Astrocyte (in vitro differentiated cells and primary cell): ENCODE measurements at places on chromosomes 6 and 20.

GRCh38 chr6:152426276-152426675, 210.9 kb downstream of the SYNE1 start:
- DNase-seq: no peak

GRCh38 chr20:58251979-58252591, 23.6 kb upstream of the ANKRD60 start:
- DNase-seq: peak; percentile 90

DNA sequence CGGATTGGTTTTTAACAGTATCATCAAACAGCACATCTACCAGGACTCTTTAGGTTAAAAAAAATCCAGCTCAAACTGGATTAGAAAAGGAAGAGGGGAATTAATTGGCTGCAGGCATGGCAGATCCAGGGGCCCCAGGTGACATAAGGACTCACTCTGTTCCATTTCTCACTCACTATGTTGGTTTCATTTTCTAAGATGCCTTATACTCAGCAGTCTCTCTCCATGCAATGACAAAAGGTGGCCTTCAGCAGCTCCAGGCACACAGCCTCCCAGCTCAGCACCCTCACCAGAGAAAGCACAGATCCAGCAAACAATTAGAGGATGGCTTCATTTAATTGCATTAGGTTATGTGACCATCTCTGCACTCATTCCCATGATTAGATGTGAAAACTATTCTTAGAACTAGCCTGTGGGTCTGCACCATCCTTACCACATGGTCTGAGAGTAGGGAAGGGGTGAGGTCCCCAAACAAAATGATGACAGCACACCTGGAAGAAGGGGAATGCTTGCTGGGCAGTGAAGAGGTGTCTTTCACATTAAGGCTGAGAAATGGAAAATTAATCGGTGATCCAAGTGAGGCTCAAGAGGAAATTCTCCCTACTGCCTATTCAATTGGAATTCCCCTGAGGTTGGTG, 243.1 kb downstream of the CDH26 start:
- no peak for DNase-seq

DNA sequence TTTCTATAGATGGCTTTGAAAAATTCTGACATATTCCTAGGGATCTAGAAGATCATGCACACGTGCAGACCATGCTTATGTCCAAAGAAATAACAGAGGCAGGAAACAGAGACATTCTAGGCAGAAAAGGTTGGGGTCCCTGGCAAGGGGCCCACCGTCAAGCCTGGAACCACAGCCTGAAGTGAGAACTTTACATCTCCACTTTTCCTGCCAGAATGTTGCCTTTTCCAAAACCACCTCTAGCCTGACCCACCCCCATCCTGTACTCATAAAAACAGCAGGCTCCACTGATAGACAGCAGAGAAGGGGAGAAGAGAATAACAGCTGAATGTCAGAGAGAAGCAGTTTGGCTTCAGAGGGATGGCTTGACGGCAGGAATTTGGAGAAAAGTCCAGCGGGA, 257.3 kb upstream of the NT5E start:
- DNase-seq: no peak

GRCh38 chr20:4043796-4044195, 28.4 kb upstream of the RNF24 start:
- no peak for DNase-seq

- no peak for DNase-seq
Measured at GRCh38 chr6:11802886-11803590, 24.4 kb upstream of the ADTRP start.

DNA sequence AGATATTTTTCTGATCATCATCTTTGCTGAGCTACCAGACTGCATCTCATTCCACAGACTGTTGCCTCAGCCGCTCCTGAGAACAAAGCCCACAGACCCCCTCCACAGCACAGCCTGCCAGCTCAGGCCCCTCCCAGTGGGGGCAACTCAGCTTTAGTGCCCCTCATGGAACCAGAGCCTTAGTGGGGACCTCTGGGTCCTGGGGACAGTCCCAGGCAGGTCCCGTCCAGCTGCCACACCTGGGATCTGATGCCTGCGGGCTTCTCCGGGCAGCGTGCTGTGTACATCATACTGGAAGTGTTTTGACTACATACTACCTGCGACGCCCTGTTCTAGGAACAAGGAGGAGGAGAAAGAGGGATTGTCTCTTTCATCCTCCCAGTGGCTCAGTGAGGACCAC, 38.3 kb upstream of the QKI start:
- DNase-seq: no peak

DNA sequence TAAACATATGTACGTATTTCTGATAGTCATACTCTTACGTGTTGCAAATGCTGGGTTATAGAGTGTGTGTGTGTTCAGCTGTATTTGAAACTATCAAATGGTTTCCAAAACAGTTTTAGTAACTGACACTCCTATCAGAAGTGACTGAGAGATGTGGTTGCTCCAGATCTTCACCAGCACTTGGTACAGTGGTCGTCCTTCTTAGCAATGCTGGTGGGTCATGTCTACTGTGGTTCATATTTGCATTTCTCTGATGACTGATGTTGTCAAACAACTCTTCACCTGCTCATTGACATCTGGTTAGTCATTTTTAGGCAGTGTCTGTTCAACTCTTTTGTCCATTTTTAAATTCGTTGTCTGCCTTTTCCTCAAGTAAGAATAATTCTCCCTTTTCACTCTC, 259.3 kb downstream of the KIF16B start:
- DNase-seq: no peak

GRCh38 chr6:141464490-141464889, 668.2 kb upstream of the GJE1 start:
- peak; percentile 72 for DNase-seq

DNA sequence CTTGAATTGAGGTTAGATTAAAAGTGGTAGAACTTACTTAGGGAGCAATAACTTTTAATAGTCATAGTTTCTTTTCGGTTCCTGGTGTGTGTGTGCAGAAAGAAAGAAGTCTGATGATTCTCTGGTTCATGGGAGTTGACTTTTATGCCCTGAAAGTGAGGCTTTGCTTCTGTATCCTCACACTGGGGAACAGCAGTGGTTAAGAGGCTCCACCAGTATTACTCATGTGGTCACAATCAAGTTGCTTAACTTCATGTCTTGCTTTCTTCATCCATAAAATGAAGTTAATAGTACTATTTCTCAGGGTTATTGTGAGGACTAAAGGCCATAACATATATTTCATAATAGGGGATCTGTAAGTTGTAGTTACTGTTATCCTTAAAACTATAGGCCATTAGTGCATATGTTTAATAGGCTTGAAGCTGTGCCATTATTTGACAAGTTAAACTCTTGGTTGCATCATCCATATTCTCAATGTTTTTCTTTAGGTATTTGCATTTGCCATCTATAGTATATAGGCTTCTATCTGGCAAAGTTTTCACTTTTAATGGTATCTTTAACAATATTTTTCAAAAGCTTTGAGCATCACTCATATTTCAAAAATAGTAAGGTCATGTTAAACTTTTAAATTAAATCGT, 262.4 kb downstream of the PLCB1 start:
- peak; percentile 21 for DNase-seq

GRCh38 chr6:14380901-14381828, 263.6 kb downstream of the CD83 start:
- no peak for DNase-seq

GRCh38 chr6:4577406-4577805, 198.8 kb upstream of the CDYL start:
- peak; percentile 96 for DNase-seq

GRCh38 chr6:44035621-44036020, 91.6 kb downstream of the MRPL14 start:
- DNase-seq: no peak

- DNase-seq: no peak
Measured at GRCh38 chr6:69487688-69488087, 309.1 kb downstream of the LMBRD1 start.

- peak; percentile 22 for DNase-seq
Measured at GRCh38 chr6:41546475-41546865, 289 bp downstream of the FOXP4 start.

GRCh38 chr6:53989504-53989903, 121.7 kb upstream of the MLIP start:
- DNase-seq: no peak

DNA sequence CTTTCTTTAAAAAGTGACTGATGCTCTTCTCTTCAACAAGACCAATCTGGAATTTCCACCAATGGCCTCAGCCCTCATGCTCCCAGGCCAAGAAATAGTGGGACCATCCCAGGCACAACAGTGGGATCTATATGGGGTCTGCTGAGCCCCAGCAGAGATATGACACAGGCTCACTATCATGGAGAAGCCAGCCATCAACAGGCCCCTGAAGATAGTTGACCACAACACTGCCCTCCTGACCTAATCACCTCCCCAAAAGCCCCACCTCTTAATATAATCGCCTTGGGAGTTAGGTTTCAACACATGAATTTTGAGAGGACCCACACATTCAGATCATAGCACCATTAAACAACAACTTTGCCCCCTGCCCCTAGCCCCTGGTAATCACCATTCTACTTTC, 16.8 kb upstream of the MCM3 start:
- no peak for DNase-seq

DNA sequence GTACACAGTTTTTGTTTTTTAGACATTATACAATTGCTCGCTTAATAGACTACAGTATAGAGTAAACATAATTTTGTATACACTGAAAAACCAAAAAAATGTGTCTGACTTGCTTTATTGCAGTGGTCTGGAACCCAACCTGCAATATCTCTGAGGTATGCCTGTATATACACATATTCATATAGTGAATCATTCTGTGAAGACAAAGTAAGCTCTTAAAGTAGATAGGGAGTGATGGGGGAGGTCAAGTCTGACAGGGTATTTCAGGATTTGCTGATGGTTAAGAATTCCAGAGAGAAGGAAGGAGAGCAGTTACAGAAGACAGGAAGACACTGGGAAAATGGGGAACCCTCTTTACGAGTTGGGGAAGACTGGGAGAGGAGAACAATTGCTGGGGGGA, 417.9 kb downstream of the CD109 start:
- no peak for DNase-seq

DNA sequence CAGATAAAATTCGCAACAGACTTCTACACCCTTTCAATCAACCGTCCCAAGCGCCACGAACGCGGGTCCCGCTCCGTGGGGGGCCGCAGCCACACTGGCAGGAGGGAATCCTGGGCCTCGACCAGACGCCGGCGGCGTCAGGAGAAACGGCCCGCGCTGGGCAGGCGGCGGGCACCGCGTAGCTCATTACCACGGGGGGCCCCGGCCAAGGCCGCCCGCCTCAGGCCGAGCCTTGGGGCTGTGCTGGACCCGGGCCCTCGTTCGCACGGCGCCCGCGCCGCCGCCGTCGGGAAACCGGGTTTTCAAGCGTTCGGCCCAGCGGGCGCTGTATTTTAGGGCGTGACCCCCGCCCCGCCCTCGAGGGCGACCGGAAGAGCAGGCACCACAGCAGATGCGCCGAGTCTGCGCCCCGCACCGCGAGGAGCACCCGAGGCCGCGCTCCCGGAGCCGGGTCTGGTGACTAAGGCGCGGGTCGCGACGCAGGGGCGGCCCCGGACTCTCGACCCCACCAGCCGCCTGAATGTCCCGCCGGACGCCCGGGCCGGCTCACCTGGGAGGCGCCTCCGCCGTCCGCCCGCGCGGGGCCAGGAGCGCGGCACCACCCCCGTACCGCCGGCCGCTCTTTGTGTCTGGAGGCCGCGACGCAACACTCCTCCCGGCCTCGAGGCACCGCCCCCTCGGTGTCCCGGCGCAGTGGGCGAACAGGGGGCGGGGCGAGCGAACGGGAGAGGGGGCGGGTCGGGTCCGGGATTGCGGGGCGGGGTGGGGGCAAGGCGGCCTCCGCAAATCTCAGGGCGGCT, at the start of gene NINL:
NINL (minus strand) TSS at position 627 of the 800 bp plus-strand sequence. CDS start 58,944 bp downstream, outside the sequence.
- DNase-seq: peak; percentile 33
